ENCODE measurements at places on chromosomes 7 and 10.
A peak's percentile ranks its signal among the peaks of the same experiment; 100 is the strongest.

- DNase-seq: no peak
Measured at GRCh38 chr10:3294919-3295581, 122.5 kb upstream of the PITRM1 start.

- DNase-seq: no peak
Measured at GRCh38 chr10:114301177-114301576, 62.1 kb downstream of the VWA2 start.

- DNase-seq: no peak
Measured at GRCh38 chr10:9986786-9987185, 1030.9 kb upstream of the CELF2 start.

- no peak for DNase-seq
Measured at GRCh38 chr7:91694351-91694841, 186.1 kb downstream of the MTERF1 start.

DNA sequence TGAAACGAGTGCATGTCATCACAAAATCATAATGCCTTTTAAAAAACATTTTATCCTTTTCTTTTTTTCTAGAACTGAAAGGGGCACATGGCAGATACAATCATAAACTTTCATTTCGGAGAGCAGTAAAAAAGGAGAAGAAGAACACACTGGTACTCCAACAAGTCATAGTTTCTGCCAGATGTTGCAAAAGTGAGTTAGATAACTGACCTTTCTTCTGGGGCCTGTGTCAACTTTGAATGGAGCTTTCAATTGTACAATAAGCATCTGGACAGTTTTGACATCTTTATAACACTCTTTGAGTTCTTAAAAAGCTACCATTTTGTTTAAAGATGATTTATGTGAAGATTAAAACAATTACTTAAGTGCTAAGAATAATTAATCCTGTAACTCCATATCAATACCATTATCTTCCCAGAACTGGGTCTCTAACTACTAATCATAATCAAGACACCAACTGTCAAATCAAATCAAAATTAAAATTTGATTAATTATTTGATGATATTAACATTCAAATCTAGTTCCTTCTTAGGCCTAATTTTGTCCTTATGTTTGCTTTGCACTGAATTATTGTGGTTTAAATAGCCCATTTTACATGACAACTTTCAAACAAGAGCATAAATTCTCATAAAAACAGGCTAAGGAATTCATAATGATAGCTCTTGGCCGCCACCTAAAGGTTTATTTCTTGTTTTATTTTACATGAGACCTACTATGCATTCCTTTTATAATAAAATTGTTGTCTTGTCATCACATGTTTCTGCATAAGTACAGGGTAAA, 19.5 kb upstream of the ITGB8 start:
- DNase-seq: no peak

DNA sequence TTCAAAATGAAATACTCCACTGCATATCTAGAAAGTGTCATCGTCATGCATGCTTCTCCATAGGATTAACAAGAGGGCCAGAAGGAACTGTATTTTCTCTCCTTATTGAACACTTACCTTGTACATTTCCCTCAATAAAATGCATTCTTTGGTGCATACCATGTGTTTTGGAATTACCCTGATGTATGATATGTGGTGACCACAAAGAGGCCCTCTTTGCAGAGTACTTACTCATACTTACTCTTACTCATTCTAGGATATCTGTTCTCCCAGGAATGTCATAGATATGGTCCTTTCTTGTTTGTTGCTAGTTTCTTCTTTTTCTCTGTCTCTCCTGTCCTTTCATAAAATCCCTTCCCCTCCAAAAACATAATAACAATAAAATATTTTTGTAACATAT, 1087.1 kb upstream of the POT1 start:
- DNase-seq: no peak

- DNase-seq: no peak
Measured at GRCh38 chr7:152145853-152146466, 120.5 kb downstream of the GALNT11 start.

- no peak for DNase-seq
Measured at GRCh38 chr7:158397885-158398284, 189.7 kb downstream of the PTPRN2 start.

DNA sequence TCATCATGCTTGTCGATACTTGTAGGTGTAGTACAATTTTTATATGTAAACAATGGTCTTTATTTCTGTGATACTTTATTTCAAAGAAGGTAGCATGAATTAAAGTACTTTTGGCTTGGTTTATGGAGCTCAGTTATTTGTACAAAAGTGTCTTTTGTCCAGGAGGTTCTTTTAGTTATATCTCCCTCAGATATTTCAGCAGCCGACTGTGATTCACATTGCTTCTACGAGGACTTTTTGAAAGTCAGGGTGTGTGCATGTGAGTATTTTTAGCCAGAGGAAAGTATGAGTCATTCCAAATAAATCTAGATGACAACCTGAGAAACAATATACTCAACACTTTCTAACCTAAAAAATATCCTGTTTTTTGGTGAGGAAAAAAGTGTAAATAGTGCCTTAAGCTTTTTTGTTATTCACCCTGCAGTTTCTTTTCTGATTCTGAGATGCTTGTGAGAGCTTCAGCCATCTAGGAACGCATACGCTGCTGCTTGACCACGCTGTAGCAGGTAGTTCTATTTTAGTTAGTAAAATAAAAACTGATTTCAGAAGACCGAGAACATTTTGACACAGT, 595 bp upstream of the SUN1 start:
- no peak for DNase-seq

DNA sequence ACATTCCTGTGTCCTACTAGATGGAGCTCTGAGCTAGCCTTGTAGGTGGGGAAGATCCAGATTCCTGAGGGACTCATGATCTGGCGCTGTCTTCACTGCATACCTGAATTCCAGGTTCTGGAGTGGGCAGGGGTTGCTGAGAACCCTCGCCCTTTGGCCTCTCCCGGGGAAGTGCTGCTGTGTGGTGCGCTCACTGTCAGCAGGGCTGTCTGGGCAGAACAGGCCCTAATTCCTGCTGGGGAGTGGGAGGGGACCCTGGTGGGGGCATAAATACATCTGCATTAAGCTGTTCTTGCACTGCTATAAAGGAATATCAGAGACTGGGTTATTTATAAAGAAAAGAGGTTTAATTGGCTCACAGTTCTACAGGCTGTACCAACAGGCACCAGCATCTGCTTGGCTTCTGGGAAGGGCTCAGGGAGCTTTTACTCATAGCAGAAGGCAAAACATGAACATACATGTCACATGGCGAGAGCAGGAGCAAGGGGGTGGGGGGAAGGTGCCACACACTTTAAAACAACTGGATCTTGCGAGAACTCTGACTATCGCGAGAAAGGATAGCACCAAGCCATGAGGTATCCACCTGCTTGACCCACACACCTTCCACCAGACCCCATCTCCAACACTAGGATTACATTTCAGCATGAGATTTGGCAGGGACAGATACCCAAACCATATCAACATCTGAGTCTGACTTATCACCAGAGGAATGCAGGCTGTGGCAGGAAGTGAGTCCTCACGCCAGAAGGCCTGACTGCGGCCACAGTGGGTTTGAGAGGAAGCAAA, 115.0 kb downstream of the ADCY1 start:
- no peak for DNase-seq

DNA sequence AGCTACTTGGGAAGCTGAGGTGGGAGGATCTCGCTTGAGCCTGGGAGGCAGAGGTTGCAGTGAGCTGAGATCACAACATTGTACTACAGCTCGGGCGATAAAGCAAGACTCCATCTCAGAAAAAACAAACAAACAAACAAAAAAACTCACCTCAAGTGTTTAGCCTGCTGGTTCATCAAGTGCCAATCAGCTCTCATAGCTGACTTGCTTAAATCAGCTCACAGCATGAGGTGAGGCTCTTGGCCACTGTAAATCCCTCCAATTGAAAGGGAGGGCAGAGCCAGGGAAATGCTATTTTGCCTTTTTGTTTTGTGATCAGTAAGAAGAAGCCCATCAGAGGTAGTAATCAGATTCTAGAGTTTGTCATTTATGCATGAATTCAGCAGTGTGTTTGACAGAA, 112.3 kb downstream of the RAB11FIP2 start:
- no peak for DNase-seq

- DNase-seq: peak; percentile 68
Measured at GRCh38 chr10:29496341-29497162, 138.2 kb downstream of the SVIL start.

GRCh38 chr7:36272567-36273269, 116.9 kb upstream of the ANLN start:
- DNase-seq: no peak

GRCh38 chr10:44281089-44281613, 103.7 kb downstream of the CXCL12 start:
- no peak for DNase-seq

- no peak for DNase-seq
Measured at GRCh38 chr7:143171697-143172096, 11.5 kb upstream of the TAS2R39 start.

DNA sequence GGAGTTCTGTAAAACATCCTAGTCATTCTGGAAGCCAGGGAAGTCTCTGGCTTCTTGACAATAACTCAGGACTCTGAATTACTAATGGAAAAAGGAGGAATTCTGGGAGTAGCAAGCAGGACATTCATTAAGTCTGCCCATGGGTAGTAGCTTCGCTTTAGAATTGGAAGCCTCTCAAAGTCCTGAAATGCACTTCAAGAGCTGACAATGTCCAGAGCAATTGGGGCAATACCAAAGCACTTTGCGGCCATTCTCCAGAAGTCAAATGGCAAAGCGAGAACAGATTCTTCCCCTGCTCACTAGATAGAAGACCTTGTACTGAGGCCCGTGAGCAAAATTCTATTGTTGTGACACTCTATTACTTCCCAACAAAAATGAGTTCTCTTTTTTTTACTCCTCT, 150.3 kb upstream of the FRMD4A start:
- no peak for DNase-seq

DNA sequence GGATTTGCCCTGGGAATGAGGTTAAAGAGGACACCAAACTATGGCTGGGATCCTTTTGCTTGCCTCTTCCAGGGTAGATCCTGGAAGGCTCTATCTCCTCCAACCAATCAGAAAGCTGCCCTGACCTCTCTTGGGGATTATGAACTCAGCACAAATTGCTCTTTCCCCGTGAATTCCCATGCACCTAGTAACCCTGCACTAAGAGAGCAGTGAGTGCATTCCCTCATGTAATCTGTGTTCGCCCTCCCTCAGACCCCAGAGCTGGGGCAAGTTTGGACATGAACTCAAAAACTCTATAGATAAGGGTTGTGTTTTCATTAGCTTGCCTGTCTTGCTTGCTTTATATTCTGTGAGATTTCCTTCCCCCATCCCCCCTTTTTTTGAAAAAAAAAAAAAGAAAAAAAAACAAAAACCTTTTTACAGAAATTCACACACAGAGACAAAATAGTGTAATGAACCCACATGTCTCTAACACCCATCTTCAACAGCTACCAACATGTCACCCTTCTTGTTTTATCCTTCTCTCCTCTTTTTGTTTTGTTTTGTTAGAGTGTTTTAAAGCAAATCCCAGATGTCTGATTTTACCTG, 225.5 kb upstream of the TCF7L2 start:
- DNase-seq: no peak

DNA sequence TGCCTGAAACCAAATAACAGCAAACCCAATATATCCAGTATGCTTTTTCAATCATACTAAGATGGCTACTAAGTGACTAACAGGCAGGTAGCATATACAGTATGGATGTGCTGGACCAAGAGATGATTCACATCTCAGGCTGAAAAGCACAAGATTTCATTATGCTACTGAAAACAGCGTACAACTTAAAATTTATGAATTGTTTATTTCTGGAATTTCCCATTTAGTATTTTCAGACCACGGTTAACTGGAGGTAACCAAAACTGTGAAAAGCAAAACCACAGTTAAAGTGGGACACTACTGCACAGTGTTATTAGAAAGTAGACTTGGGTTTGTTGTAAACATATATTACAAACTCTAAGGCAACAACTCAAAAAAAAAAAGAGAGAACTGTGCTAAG, 91.5 kb downstream of the KMT2C start:
- DNase-seq: no peak

- DNase-seq: no peak
Measured at GRCh38 chr7:85324145-85324799, 137.4 kb upstream of the SEMA3D start.

GRCh38 chr10:24894309-24894708, 58.1 kb downstream of the PRTFDC1 start:
- DNase-seq: no peak

DNA sequence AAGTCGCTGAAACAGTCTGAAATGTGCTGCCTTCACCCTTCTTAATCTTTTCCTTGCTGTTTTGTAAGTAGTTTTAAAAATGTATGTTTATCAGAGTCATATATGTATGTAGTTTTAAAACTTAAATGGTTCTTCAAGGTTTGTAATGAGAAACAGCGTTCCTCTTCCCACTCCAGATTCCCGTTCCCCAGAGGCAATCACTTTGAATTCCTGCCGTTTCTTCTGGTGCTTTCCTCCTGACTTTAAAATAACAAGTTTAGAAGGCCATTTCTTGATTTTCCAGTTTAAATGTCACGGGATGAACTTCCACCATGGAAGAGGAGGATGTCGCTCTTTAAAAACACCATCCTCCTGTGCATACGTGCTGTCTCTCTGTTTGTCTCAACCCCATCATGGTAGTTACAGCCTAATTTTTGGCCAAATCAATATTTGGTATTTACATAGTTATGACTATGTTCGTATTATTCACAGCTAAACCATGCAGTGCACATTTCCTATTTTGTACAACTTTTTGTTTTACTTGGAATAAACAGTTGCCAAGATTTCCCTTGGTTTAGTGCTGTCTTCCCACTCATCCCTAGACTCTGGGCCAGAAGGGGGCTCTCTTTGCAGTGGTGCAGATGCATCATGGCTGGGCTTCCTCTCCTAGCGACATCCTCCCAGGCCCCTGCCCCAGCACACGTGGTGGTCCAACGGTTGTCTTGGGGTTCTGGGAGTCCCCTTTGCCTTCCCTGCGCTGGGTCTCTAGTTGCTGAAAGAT, 151.4 kb downstream of the PTPN20 start:
- DNase-seq: no peak

DNA sequence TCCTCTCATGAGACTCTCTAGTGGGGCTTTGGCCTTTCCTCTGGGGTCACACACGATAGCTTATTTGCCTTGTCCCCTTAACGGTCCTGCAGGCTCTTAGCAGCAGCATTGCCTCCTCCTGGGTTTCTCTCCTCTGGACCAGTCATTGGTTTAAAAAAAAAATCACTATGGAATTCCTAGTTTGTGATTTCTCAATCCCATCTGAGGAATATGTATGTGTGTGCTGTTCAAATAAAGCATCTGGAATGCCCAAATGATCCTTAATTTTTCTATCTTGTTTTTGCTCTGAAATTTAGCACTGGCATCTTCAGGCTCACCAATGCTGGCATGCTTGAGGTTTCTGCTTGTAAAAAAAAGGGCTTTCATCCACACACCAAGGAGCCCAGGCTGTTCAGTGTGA, 30.5 kb downstream of the ACTA2 start:
- DNase-seq: no peak

DNA sequence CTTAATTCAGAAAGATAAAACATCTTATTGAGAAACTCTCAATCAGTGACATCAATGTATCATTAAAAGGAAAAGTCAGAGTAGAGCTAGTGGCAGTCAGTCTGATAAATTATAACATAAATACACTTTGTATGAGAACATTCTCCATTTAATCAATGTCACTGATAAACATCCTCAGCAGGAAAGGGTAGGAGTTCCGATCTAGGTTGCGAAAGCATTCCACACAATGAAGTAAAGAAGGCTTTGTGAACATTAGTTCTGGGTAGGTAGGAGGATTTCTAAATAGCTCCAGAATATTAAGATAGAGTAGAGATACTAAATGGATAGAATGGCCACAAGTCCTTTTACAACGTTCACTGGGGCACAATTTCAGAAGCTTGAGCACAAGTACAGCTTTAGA, 179.7 kb upstream of the MALRD1 start:
- DNase-seq: no peak
